ENCODE measurements at places on chromosomes 16 and 17.

DNA sequence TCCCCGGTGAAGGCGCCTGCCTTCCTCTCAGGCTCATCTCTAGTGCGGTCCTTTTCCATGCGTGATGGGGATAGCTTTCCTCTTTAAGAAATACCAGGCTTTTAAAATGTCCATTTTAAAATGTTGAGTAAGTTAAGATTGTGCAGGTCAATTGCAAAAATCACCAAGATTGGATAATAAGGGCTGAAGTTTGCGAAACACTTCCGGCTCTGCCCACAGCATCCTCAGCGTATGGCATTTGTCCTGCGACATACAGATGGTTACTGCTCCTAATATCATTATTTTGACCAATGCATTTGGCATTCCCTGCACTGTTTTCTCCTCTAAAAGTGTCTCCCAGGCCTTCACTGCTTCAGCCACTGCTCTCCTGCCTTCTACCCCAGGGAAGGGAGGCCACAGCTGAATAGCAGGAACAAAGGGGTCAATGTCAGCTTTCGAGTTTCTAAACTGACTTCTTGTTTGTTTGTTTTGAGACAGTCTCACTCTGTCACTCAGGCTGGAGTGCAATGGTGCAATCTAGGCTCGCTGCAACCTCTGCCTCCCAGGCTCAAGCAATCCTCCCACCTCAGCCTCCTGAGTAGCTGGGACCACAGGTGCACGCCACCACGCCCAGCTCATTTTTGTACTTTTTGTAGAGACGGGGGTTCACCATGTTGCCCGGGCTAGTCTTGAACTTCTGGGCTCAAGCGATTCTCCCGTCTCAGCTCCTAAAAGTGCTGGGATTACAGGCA, 91.9 kb downstream of the CRISPLD2 start:
- DNase-seq, result no peak

GRCh38 chr17:13806092-13806491, 204.4 kb upstream of the HS3ST3A1 start:
- no peak for DNase-seq

GRCh38 chr17:75778861-75779249, 5.8 kb upstream of the UNK start:
- no peak for DNase-seq

DNA sequence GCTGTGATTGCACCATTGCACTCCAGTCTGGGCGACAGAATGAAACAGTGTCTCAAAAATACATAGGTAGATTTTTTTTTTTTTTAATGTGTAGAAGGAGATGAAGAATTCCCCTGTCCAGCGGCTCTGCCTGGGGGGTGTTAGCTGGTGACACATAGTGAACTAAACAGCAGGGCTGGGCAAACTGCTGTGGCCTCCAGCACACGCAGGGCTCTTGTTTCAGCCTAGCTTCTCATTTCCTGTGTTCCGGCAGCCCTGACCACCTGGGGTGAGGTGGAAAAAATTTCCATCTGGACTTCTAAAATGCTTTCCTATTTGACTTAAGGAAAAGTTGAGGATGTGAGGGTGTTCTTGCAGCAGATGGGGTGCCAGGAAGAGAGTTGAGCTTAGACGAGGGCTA, 33.3 kb upstream of the RGS9 start:
- no peak for DNase-seq

DNA sequence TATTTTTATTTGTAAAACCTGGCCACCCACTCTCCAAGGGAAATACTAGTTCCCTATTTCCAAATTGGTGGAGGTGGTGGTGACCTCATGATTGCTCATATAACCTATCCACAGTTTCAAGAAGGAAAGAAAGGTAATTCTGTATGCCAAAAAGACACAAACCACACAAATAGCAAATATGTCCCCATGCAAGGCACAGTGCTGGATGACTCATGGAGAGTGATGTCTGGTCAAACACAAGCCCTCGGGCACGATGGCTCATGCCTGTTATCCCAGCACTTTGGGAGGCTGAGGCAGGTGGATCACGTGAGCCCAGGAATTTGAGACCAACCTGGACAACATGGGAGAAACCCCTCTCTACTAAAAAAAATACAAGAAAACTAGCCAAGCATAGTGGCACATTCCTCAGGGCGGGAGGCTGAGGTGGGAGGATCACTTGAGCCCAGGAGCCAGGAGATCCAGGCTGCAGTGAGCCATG, 64.2 kb downstream of the GNA13 start:
- no peak for DNase-seq

DNA sequence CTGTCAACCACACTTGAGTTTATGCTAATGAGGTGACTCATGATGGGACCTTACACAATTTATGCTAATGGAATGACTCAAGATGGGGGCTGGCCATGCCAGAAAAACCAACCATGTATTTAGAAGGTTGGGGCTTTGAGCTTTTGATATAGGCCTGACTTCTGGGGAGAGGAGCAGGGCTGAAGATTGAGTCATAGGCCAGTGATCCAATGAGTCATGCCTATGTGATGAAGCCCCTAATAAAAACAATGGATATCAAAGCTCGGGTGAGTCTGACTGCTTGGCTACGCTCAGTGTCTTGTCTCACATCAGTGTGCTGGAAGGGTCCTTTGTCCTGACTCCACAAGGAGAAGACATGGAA, 7.3 kb downstream of the MFSD6L start:
- no peak for DNase-seq

DNA sequence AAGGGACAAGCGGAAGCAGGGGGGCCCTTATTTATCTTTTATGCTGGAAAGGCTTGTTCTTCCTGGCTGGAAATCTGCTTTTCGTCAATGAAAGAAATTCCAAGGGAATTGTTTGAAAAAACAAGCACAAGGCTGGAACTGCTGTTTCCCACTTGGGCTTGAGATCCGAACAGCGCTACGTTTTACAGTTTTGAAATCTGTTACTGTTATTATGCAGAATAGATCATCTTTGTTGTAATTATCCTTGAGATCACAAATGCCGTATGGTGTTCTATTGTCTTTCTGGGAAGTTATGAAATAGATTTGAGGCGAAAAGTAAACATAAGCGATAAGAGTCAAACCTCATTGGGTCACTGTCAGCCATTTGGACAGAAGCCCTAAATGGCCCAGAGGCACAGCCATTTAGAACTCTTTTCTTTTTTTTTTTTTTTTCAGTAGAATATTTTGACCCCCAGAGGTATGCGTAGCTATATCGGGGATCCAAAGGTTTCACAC, 223.3 kb downstream of the IRX3 start:
- DNase-seq, result no peak

GRCh38 chr17:72305472-72305871, 184.7 kb downstream of the SOX9 start:
- DNase-seq, result no peak
